AG09309 (cell line): ENCODE measurements at places on chromosomes 4 and X.

DNA sequence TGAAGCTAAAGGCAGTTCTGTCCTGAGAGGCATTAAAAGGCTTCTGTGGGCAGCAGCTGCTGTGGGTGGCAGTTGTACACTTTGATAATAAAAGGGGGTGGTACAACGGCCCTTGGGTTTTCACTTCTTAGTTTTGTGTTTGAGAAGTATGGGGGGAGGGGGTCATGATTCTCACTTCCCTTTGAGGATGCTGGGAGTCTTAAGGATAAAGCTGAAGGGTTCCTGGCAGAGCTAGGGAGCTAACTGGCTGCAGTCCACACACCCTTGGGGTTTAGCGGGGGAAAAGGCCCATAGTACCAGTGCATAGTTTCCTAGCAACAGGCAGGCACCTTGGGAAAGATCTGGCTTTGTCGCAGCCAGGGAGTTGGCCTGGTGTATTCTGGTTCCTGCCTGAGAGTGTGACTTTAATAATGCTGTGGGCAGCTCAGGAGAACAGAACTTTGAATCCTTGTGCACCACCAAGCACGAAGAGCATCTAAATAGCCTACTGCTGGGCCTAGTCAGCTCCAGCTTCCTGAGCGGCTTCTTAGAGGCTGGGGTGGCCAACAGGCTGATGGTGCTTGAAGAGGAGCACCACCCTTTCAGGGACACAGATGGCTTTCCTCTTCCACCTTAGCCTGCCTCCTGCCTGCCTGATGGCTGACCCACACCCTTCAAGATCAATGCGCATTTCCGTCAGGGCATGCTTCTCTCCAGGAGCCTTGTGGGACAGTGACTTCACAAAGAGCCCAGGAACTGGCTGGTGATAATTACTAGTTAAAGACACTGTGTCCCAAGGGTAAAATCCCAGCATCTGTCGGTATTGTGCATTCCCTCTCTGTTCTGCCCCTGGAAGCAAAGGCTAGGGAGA is 12.5 kb downstream of the ZBTB33 start:
- no peak for DNase-seq

DNA sequence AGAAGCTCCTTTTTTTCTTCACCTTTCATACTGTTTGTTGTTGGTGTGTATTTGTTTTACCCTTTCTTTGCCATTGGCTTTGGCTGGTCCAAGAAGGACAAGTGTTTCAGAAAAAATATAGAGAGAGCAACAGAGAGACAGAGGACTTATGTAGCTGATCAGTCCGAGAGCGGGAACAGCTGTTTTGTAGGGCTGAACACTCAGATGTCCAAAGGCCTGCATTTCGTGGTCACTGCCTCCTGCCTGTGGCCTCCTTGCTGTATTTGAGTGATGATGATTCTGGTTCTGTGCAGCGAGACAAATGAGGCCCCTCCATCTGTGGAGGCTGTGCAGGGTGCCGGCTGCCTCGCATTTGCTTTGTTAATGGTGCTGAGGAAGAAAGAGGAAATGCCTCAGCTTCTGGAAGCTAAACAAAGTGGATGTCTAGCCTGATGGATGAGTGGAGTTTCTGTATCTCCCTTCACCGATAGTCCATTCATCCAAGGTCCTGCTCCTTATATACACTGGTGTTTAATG is 19.8 kb upstream of the STOX2 start:
- DNase-seq, result no peak

- DNase-seq, result no peak
Observed at GRCh38 chr4:107036584-107037198, 578 bp upstream of the DKK2 start.

DNA sequence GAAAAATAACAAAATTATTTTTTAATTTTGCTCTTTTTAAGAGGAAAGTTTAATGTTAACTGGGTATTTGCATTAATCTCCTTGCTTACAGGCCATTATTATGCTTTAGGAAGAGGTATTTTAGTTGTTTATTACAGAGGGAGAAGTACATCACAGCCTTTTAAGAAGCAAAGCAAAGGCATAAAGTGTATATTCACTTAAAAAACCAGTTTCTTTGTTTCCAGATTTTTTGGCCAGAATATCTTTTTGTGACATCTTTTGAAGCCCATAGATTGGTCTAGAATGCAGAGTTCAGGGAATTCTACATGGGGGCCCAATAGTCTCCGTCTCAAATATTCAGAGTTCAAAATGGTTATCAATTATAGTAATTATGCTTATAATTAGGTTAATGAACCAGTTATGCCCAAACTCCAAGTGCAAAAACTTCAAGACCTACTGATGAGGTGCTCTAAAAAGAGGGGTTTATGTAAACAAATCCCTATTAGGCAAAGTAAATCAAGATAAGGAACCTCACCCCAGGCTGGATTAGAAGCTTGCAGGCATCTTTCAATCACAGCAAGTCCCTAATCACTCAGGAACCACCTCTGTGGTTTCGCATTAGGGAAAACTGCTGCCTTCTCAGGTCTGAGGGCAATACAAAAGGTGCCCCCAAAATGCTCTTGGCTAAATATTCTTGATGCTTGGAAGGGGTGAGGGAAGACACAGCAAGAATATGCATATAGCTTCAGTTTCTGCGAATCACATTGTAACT is 1.4 kb downstream of the CXXC4 start:
- DNase-seq, result no peak

- DNase-seq, result no peak
Observed at GRCh38 chr4:138113819-138114400, 128.2 kb downstream of the SLC7A11 start.

GRCh38 chrX:25001808-25002660 is 13.7 kb downstream of the ARX start:
- no peak for DNase-seq

DNA sequence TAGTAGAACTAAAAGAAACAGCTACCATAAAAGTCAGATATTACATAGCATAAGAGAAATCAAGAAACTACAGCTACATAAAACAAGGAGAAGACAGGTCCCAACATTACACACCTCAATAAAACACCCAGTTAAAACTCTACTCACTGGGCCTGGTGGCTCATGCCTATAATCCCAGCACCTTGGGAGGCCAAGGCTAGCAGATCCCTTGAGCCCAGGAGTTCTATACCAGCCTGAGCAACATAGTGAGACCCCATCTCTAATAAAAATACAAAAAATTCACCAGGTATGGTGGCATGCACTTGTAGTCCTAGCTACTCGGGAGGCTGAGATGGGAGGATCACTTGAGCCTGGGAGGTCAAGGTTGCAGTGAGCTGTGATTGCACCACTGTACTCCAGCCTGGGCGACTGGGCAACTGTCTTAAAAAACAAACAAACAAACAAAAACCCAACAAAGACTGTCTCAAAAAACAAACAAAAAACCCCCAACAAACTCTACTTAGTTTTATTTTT is 15.2 kb upstream of the TXLNG start:
- no peak for DNase-seq

DNA sequence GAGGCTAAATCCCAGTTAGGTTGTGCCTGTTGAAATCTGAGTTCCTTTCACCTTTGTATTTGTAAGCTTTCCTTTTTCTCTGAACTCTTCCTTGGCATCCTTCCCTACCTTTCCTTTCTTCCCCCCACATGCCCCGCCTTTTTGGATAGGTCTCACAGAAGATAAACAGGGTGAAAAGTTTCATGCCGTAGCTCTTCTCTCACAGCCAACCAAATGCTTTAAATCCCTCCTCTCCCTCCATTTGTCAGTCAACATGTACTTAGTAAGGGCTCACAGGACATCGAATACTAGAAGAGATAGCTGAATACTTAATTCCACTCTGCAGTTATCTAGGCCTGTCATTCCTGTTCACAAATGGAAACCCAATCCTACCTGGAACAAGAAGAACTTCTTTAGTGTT is 107.1 kb upstream of the BMPR1B start:
- DNase-seq, result no peak

- no peak for DNase-seq
Observed at GRCh38 chr4:100190643-100191600, 654 bp upstream of the DDIT4L start.
